Umbilical cord (tissue), 2 donors: ENCODE measurements at places on chromosomes 5 and 9. TPM values are rescaled to one million over a fixed set of nuclear protein-coding genes. Genes with fewer than 3 reads are reported as not detected.

Gene BRINP1
- total RNA-seq = 1.9 TPM

Gene CNTFR
- total RNA-seq = not detected

Gene ZDHHC12
- 6.5 TPM for total RNA-seq

DNA sequence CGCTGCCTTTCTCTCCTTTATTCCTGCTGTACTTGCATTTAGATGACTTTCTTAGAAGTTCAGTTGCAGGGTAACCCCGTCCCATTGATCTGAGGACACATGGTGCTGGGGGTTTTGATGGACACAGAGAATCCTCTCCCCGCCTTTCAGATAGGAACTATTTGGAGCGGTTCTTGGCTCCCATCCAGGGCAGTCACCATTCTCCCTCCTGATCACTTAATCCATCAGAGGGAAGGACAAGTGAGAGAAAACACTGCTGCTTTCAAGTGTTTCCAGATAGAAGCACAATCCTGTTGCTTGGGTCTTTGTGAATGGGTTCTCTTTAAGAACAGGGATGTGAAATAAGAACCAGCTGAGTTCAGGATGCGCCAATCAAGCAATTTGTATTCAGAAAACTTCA, 85.2 kb downstream of the IRX1 start:
- no peak for DNase-seq

GRCh38 chr5:164094291-164094690, 588.9 kb downstream of the MAT2B start:
- DNase-seq = no peak

DNA sequence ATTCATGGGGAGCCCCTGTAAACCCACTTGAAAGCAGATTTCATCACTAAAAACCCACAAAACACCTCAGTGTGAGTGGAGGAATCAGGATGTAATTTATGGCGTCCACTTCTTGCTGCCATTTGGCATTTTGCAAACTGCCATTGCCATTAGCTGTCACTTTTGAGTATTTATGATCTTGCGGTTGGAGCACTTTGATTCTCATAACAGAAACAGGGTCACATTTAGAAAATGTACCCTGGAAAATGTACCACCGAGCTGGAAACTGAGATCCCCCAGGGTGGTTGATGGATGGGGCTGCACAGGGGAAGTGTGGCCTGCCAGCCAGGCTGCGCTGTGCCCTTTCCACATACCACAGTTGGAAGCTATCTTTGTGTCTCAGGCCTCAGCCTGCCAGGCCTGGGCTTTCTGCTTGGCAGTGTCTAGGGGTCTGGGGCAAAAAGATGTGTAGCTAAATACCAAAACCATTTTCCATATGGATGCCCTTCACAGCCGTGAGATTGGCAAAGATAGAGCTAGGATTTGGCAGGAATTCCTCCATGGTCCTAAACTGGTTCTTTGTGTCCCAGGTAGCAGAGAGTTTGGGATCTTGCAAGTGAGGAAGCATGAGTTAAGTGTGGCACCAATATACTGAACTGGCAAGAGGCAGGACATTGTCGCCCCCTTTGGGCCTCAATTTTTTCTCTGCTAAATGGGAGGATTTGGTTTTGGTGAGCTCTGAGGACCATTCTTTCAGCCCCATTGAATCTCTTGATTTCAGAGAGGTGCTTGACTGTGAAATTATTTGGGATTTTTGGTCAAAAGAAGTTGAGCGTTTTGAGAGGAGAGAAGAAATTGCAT, 46.2 kb downstream of the GALNT10 start:
- DNase-seq = no peak

DNA sequence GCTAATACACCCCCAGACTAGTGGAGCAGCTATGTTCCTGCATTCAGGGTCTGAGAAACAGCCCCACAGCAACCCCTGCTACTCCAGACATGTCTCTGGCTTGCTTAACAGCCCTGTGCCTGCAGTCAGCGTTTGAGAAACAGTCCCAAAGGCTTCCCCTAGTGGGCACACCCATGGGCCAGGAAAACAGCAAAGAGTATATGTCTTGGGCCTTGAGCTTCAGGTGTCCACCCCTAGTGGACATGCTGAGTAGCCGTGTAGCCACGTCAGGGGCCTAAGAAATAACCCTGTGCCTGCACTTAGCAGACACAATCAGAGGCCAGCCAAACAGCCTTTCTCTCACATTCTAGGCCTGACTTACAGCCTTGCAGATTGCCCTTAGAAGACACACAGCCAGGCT, 698.6 kb downstream of the PTPRD start:
- DNase-seq = no peak

- DNase-seq = no peak
Measured at GRCh38 chr9:70111641-70112236, 68.1 kb downstream of the MAMDC2 start.

DNA sequence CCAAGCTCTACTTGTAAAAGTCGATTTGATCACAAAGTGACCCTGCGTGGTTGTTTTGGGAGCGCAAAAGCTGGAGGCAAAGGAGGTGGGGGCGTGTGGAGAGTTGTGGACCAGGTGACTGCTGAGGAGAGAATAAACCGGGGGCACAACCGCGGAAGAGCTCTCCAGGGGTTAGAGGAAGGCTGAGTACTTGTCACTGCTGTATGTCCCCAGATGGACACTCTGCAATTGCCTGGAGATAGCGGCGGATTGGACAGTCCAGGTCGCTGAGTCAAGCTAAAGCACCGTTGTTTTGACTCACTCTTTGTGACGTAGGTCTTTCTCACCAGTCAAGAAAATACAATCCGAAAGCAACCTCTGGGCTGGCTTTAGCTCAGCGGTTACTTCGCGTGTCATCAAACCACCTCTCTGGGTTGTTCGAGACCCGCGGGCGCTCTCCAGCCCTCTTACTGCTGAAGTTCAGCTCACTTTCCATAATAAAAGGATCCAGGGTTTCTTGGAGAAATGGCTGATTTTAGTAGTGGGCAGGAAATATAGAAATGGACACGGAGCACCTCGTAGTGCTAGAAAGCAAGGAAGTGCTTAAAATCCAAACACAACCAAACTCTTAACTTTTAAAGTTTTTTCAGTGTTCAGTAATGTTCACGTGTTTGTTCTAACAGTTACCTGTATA, 25.7 kb downstream of the ZMAT2 start:
- peak; percentile 40 for DNase-seq

DNA sequence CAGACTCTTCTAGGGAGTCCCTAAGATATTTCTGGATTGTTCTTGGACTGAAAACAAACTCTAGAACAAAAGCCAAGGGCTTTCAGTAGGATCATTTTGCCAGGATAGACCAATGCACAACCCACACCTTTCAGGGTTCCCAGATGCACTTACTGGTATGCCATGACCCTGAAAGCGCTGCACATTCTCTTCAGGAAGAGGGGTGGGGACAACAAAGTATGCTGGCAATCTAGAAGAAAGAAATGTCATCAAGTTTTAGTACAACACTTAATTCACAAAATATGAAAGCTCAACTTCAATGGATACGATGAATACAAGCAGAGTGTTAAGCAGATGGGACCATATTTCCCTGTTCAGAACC, 57.2 kb downstream of the MTMR12 start:
- DNase-seq = no peak
